ENCODE measurements at places on chromosomes 7 and 10.
A peak's percentile ranks its signal among the peaks of the same experiment; 100 is the strongest.

- no peak for DNase-seq
Measured at GRCh38 chr10:74925291-74925690, 98.9 kb downstream of the KAT6B start.

- no peak for DNase-seq
Measured at GRCh38 chr10:28118985-28119628, 120.2 kb upstream of the ODAD2 start.

DNA sequence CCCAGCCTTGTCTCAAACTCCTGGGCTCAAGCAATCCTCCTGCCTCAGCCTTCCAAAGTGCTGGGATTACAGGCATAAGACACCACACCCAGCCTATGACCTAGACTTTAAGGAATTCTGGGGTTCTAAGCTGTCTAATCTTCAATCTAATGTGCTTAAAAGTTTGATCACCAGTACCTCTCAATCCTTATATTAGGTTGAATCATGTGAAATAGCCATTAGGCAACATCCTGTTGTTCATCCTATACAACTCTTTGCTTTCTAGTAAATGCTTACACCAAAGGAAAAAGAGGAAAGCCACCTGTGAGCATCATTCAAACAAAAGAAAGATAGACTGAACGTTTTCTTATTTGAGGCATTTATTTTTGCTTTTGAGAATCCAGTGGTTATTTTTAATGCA, 56.0 kb downstream of the ATOH7 start:
- no peak for DNase-seq

DNA sequence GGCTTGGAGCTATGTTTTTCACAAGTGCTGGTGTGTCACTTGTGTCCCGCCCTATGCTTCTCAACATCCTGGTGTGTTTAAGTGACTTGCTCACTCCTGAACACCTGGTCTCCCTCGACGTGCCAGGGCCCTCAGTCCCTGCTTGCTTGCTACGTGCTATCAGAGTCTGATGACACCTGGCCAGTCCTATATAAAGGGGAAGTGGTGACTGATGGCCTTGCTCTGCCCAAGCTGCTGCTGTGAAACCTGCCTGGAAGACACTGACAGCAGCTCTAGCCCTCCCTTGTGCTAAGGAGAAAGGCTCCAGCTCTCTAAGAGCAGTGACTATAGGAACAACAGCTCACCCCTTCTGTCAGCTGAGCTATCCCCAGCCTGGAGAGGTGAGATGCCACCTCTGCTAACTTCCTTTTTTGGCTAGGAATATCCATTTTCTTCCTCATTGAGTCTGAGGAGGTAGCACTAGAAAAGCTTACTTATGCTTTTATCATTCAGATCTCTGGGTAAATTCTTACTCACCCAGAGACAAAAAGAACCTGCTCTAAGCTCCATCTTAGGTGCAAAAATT, 77.2 kb upstream of the PLXNA4 start:
- DNase-seq, result no peak

GRCh38 chr7:130669085-130669700, 645 bp upstream of the COPG2 start:
- no peak for DNase-seq

GRCh38 chr10:5959581-5960069, 17.7 kb downstream of the IL15RA start:
- DNase-seq, result no peak

- no peak for DNase-seq
Measured at GRCh38 chr7:50226145-50226544, 78.4 kb upstream of the IKZF1 start.

DNA sequence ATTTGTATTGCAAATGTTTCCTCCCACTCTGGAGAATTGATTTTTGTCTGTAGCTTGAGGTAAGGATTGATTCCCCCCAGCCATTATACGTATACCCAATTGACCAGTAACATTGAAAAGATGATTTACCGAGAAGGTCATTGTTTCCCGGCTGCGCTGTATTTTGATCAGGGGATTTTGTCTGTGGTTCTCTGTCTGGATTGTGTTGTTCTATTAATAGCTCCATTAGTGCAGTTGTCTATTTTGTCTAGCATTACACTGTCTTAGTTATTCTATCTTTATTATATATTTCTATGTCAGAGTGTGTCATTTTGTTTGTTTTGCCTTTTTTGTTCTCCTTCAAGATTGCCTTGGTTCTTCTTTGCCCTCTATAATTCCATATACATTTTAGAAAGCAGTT, 37.7 kb downstream of the AHR start:
- no peak for DNase-seq

DNA sequence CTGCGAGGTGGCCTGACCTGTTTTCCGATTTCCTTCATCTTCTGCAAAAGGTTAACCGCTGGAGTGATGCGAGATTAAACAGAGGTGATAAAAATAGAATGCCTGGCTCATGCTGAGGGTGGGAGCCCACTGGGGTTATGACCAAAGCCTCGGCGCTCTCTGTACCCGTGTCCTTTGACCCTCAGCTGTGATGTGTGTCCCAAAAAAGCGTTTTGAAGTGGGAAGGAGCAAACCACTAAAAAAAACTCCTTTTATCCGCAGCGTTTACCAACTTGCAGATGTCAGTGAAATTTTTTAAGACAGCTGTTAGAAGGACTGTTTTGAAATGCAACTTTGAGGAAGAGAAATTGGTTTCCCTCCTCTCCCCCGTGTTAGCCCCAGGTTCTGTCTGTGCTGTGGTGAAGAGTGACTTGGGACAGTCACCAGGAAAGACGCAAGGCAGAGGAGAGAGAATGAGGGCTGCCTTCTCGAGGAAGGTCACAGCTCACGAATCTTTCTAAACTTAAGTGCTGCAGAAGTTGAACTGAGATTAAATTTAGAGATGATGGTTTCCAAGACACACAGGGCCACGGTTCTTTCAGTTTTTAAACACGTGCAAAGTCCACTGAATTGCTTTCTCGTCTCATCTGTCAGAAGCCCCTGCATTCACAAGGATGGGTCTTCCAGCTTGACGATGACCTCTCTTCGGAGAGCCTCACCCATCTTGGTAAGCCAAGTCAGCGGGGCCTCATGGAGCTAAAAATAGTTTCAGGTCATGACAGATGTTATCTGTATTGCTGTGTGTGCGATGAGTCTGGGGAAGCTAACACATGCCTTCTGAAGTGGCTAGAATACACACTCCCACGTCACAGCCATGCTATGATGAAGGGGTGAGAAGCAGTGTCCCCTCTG, 27.6 kb downstream of the AMZ1 start:
- peak; percentile 43 for DNase-seq

DNA sequence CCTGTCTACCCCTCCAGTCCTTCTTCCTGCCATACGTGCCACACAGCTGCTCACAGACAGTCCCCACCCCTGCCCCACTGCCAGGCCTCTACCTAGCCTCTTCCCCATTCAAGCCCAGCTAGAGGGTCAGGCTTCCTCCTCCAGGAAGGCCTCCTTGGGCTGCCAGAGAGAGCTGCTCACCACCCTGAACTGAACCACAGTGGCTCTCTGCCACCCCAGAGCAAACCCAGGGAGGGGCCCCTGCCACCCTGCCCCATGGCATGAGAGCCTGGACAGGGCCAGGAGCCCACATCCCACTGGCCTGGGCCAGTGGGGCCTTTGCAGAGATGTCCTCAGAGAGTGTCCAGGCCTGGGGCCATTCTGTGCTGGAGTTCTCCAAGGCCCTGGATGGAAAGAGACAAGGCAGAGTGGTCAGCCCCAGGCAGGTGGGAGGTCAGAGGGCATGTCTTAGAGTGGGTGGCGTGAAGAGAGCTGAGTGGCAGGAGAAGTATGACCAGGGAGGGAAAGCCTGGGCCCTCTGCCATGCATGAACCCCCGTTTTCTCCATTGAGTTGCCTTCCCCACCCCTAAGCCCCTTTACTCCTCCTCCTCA, 40.4 kb downstream of the TMEM270 start:
- DNase-seq, result no peak

GRCh38 chr10:50403074-50403473, 151.8 kb upstream of the ASAH2 start:
- DNase-seq, result no peak

DNA sequence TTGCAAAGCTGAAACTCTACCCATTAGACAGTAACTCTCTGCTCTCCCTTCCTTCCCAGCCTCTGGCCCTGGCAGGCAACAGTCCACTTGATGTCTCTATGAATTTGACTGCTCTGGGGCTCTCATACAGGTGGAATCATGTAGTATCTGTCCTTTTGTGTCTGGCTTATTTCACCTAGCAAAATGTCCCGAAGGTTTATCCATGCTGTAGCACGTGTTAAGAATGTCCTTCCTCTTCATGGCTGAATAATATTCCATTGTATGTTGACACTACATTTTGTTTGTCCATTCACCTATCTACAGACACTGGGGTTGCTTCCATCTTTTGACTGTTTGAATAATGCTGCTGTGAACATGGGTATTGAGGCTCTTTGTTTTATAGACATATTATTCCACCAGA, 128.9 kb downstream of the EGFR start:
- no peak for DNase-seq

- DNase-seq, result no peak
Measured at GRCh38 chr7:77826300-77826699, 27.7 kb downstream of the PHTF2 start.

GRCh38 chr10:50387732-50388073, 136.4 kb upstream of the ASAH2 start:
- DNase-seq, result no peak

- DNase-seq, result no peak
Measured at GRCh38 chr10:122122493-122122892, 133.5 kb downstream of the TACC2 start.

DNA sequence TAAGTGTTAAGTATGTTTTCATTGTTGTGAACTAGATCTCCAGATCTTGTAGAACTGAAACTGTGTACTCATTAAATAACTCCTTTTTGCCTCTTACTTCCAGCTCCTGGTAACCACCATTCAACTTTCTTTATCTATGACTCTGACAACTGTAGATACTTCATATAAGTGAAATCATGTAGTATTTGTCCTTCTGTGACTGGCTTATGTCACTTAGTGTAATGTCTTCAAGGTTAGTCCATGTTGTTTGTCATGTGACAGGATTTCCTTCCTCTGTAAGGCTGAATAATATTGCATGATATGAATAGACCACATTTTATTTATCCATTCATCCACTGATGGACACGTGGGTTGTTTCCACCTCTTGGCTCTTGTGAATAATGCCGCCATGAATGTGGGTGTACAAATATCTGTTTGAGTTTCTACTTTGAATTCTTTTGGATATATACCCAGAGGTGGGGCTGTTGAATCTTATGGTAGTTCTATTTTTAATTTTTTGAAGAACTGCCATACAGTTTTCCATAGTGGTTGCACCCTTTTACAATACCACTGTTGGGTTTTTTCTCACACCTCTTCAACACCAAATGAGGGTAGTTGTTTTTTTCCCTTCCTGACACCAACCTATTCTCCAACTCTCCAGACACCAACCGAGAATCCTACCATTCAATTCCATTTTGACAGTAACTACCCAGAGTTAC, 10.7 kb upstream of the FMC1 start:
- DNase-seq, result no peak

DNA sequence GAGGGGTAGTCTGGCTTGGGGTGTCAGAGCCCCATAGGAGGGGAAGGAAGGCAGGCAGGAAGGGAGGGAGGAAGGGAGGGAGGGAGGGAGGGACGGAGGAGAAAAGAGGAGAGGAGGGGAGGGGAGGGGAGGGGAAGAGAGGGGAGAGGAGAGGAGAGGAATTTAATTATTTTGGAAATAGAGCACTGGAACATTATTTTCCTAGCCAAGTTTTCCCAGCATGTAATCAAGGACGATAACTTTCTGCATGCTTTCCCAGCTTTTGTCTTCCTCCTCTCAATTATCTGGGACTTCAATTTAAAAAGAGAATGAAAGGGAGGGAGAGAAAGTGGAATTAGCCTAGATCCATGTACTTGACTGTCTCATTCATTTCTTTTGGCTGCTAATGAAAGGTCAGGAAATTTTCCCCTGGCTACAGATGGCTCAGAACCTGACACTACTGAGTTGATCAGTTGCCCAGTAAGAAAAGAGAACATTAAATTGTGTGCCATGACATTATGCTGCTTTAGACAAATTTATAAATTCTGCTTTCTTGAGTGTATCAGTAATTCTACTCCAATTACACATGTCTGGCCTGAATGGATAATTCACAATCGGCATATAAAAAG, 148.8 kb downstream of the LRRC4 start:
- DNase-seq, result no peak

- no peak for DNase-seq
Measured at GRCh38 chr10:132332433-132332754, 401 bp downstream of the LRRC27 start.

DNA sequence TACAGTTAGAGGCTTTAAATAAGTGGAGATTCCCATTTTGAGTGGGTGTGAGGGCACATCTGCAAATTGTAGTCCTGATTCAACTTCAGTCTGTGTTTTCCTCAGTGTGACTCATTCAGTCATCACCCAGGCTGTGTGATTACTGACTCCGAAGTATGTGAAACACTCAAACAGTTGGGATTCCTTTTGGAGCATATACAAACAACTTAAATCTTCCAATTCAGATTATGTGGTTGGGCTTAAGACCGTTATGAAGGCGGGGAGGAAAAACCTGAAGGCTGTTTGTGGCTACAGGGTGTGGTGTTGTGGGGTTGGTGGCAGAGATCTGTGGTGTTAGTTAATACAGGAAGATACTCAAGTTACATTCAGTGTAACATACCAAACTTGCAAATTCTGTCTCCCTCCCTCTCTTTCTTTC, 259.7 kb upstream of the FERD3L start:
- no peak for DNase-seq

DNA sequence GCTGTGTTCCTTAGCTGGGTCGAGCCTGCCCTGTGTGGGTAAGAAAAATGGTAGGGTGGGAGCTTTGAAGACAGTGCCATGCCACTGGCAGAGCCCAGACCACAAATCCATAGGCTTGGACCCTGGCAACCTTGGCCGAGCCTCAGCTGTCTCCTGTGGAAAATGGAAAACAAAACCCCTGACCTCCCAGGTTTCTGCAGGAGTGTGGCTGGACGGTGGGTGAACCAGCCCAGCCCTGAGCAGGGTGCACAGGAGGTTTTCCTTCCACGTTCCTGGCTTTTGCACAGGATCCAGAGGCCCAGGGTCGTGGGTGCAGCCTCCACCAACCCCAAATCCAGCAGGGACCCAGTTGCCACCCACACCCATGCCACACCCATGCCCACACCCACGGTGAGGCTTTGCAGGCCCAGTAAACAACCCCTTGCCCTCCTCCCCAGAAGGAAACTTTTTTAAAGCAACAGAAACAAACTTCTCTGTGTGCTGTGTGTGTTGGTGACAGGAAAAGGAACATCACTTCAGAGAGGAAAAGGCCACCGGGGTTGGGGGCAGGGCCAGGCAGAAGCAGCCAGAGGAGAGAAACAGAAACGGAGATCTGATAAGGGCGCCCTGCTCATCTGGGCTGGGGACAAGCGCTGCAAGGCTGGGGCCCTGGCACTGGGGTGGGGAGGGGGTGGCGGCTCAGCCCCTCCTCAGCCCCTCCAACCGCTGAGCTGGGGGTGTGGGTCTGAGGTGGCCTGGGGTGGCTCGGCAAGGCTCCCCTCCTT, 20.7 kb upstream of the ZMIZ1 start:
- no peak for DNase-seq

- DNase-seq, result no peak
Measured at GRCh38 chr7:27616914-27617548, 45.7 kb downstream of the HIBADH start.

- DNase-seq, result no peak
Measured at GRCh38 chr7:11923376-11923930, 91.5 kb upstream of the THSD7A start.

GRCh38 chr7:157006829-157007469, 3.5 kb downstream of the MNX1 start:
- no peak for DNase-seq

- DNase-seq, result no peak
Measured at GRCh38 chr7:18489624-18490023, 5.9 kb upstream of the HDAC9 start.

Data from stimulated activated CD8-positive, alpha-beta memory T cell treated with anti-CD3 and anti-CD28 coated beads, Interleukin-15, amount 100 ng/mL, for 4 hours (primary cell).